ENCODE measurements at places on chromosomes 16 and 17.
A peak's percentile ranks its signal among the peaks of the same experiment; 100 is the strongest.

GRCh38 chr17:66717641-66718058 is 117.3 kb upstream of the CACNG5 start:
- DNase-seq: peak; percentile 48

- DNase-seq: no peak
Observed at GRCh38 chr16:31120129-31120528, 2.7 kb downstream of the KAT8 start.

DNA sequence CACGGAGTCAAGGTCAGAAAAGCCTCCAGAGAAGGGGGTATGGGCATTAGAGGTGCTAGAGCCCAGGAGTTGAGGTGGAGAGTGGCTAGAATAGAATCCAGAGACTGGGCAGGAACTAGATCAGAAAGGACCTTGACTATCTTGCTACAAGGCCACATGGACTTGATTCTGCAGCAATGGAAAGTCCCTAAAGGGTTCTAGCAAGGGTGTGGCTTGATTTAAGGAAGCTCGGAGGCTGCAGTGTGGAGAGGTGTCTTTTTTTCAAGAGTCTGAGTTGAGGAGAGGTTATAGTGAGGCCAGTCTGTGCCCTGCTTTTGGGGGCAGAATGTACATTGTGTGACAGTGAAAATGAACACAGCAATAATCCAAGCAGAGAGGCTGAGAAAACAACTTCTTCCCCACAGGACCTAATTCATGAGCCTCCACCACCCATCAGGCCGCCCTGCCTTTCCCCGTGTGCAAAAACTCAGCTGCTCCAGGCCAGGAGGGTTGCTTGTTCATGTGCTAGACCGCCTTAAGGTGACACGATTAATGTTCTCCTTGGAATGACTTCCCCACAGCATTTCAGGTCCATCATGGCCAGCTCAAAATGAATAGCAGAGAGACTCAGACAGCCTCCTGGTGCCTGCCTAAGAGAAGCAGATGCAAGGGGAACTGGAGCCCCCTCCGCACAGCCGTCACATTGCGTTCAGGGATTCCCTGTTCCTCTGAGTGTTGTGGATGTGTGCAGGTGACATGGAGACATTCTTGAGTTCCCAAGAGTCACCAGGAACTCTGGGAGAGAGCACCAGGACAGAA is 8.7 kb upstream of the BEAN1 start:
- DNase-seq: no peak

- no peak for DNase-seq
Observed at GRCh38 chr16:58124601-58124915, 4.6 kb downstream of the CFAP20 start.

- peak; percentile 76 for DNase-seq
Observed at GRCh38 chr17:44655983-44656710, at the start of gene MEIOC. MEIOC (plus strand) TSS chr17:44656468; CDS start chr17:44656614, 146 bp downstream.

DNA sequence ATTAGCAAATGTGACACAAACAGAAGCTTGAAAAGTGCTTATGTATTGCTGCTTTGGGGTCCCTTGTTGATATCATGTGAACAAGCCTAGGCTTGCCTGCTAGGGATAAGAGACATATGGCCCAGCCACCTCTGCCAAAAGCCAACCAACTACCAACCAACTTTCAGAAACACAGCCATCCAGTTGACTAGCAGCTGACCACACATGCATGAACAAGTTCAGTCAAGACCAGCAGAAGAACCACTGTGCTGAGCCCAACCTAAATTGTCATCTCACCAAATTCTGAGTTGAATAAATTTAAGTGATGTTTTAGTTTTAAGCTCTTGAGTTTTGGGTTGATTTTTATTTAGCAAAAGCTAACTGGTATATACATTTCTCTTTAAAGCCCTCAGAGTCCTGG is 3.5 kb downstream of the ERN2 start:
- DNase-seq: no peak

DNA sequence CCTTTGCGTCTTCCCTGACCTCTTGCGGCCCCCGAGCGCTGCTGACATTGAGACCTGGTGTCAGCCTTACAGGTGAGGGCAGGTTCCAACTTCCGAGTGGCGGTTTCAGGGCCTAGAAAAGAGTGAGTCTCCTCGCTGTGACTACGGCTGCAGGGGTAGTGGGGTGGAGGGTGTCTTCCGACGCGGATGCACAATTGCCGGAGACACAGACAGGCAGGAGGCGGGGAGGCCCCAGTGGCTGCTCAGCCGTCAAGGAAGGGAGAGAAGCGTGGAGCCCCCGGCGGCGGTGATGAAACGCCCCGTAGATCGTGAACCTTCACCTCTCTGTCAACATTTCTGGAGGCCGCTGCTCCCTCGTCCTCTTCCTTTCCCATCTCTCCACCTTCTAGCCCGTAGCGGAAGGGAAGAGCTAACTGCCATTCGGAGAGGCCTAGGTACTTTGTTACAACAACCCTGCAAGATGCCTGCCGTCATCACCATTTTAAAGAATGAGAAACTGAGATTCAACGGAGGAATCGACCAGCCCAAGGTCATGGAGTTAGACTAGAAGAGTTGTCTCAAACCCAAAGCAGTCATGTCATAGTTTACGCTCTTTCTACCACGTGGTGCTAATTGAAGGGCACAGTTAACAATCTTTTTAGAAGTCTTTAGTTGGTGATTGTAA is 485 bp downstream of the DNAJA3 start:
- DNase-seq: no peak

DNA sequence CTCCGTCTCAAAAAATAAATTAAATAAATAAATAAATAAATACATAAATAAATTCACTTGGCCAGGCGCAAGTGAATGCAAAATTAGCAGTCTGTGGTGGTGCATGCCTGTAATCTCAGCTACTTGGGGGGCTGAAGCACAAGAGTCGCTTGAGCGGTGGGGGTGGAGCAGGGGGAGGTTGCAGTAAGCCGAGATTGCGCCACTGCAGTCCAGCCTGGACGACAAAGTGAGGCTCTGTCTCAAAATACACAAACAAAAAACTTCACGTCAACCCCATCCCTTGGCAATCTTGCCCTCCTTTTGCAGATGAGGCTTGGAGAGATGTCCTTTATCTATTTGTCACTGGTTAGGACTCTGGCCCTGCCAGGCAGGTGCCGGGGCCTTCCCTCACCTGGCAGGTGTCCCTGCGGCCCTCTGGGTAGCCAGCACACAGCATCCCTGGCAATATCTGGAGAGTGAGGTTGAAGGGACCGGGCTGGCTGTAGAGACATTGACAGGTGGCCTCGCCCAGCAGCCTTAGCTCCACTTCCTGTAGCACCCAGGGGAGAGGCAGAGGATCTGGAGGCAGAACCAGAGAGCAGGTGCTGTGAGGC is 4.4 kb downstream of the PRSS36 start:
- DNase-seq: no peak

- no peak for DNase-seq
Observed at GRCh38 chr17:44188576-44189403, 2.0 kb downstream of the TMUB2 start.

- no peak for DNase-seq
Observed at GRCh38 chr16:24346734-24347133, 90.6 kb downstream of the CACNG3 start.

DNA sequence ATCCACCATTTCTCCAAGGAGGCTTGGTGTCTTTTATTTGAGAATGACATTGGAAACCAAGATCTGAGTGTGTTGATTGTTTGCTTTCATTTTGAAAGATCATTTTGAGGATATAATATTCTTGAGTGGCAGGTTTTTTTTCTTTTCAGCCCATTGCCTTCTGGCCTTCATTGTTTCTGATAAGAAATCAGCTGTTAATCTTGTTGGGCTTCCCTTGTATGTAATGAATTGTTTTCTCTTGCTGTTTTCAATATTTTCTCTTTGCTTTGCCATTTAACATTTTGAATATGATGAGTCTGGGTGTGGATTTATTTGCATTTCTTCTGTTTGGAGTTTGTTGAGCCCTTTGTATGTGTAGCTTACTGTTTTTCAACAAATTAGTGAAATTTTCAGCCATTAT is 22.0 kb downstream of the PRSS54 start:
- no peak for DNase-seq

GRCh38 chr17:28710861-28711722 is 596 bp downstream of the PROCA1 start:
- DNase-seq: peak; percentile 99

- no peak for DNase-seq
Observed at GRCh38 chr16:46658925-46659324, 30.1 kb downstream of the VPS35 start.

GRCh38 chr17:15444805-15445204 is 22.6 kb downstream of the CDRT4 start:
- DNase-seq: no peak

- no peak for DNase-seq
Observed at GRCh38 chr17:78652913-78653312, 75.7 kb upstream of the DNAH17 start.

DNA sequence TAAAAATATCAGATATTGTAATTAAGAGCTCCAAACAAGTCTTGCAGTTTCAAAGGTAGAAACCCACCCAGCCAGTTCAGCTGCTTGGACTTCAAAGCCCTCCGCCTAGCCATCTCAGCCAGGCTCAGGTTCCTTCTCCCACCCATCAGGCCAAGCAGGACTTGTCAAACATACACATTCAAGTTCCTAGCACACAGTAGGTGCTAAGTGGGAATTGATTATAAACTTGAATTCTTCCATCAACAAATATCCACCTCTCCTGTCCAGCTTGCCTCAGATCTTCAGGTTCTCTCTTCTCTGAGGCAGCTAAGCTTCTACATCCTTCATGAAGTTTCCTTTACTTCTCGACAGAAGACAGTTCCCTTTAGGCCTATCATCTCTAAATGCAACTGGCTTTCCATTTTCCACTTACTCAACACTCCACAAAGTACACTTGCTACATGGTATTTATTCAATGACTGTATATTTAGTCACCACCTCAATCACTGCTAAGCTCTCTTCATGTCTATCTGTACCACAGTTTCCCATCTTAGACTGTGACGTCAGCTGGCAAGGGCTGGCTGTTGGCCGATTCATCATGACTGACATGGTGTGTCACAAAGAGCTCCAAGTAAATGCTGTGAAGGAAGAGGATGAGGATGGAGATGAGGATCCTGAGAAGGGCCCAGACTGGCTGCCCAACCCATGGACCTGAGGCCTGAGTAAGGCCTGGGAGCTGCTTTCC is 13.3 kb upstream of the COG7 start:
- DNase-seq: no peak

- no peak for DNase-seq
Observed at GRCh38 chr17:45230410-45230786, 8.7 kb downstream of the FMNL1 start.

GRCh38 chr17:1315891-1316403 is 36.5 kb downstream of the TRARG1 start:
- DNase-seq: no peak

DNA sequence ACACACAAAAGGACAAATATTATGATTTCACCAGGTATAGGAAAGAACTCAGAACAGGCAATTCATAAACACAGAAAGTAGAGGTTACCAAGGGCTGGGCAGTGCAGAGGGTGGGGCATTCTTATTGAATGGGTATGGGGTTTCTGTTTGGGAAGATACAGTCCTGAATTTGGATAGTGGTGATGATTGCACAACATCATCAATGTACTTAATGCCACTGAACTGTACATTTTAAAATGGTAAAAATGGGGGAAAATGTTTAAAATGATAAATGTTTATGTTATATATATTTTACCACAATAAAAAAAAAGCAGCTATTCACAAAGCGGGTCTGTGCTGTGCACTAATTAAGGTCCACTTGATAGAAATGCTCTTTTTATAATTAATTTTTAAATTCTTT is 72.6 kb upstream of the FA2H start:
- no peak for DNase-seq

GRCh38 chr16:55660828-55661227 is 5.0 kb downstream of the SLC6A2 start:
- no peak for DNase-seq

DNA sequence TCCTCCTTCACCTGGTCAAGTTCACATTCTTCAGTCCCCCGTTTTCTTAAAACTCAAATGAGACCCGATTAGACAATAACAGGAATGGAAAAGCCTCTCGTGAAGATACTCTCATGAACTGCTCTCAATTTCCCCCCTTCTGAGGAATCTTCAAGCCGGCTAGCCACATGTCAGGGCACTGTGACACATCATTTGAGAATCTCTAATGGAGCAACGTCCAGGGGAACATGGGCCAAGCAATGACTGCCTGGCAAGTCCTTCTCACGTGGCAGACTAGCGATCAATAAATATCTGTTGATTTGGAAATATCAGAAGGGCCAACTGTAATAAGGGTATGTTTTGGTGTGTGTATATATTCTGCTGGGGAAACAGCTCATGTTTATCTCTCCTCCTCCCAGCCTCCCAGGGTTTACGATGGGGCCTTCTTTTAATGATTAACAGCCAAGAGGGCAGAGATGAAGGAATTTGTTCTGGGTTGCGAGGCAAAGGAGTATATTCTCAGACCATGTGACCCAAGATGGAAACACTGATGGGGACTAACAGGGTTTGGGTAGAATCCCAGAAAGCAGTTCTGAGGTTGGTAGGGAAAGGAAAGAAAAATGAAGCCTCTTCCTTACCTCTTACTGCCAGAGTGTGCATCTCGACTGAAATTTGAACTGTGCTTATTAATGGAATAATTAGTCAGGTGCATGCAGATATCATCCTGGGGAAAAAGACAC is 21.4 kb downstream of the TTLL6 start:
- peak; percentile 59 for DNase-seq

- DNase-seq: no peak
Observed at GRCh38 chr17:69779378-69780214, 295.4 kb upstream of the KCNJ16 start.

GRCh38 chr17:56809106-56809819 is 24.5 kb downstream of the C17orf67 start:
- DNase-seq: no peak

DNA sequence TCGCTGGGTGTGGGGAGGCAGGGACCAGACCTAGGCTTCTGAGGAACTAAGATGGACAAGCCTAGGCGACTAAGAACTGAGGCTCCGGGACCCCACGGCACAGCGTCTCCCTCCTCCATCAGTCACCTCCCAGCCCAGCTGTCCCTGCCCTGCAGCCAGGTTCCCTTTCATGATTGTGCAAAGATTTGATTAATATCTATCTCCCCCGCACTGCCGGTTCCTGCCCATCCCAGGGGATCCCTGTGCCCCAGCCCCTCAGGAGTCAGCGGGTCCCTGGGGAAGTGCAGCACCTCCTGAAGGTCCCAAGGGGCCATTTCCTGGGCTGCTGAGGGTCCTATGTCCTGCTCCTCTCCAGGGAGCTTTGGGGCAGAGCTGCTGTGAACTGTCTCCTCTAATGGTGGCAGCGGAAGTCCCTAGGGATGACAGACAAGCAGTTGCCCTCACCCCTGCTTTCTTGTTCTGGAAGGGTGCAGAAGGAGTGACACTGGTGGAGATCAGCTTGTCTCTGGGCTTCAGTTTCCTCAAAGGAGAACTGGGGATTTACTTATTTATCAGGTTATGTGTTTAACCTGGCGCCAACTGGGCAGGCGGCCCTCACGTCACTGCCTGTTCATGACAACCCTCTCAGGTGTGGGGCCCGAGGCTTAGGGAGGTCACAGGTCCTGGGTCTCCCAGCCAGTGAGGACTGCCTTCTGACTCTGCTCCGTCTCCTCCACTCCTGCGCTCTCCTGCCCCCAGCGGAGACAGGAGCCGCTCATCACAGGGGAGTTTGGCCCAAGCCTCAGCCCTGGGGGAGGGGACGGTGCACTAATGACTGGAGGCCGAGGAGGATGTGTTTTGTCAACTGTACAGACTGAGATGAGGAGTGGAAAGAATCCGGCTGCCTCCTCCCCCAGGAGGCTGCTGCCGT is 1.9 kb upstream of the C16orf74 start:
- peak; percentile 45 for DNase-seq

GRCh38 chr17:11980813-11981212 is 16.5 kb downstream of the ZNF18 start:
- no peak for DNase-seq

- no peak for DNase-seq
Observed at GRCh38 chr16:75273054-75273925, 21.9 kb upstream of the BCAR1 start.

Measured in NCI-H526 (cell line).